H4 (cell line): ENCODE measurements at places on chromosomes 3 and 15. TPM values are rescaled to one million over a fixed set of nuclear protein-coding genes. Genes with fewer than 3 reads are reported as not detected.

Gene ADGRG7
- total RNA-seq: not detected in 2 replicates

Gene BSN
- 0.04 and 0.16 TPM in 2 replicates for total RNA-seq

Gene SPSB4
- 1.9 and 2.2 TPM in 2 replicates for total RNA-seq

Gene CSPG4
- total RNA-seq: 0.14 TPM in 2 replicates

Gene NEK11
- 1.2 and 3.0 TPM in 2 replicates for total RNA-seq

Gene MOBP
- 0.17 TPM in 1 of 2 replicates, not detected in the other for total RNA-seq

Gene IQCF5
- total RNA-seq: not detected in 2 replicates

Gene BBX
- 30.6 and 37.4 TPM in 2 replicates for total RNA-seq

Gene SLC7A14
- total RNA-seq: not detected in 2 replicates

Gene GPR149
- not detected in 2 replicates for total RNA-seq

Gene ACOX2
- 3.8 and 5.7 TPM in 2 replicates for total RNA-seq

Gene PEX11A
- total RNA-seq: 7.2 and 13.3 TPM in 2 replicates

Gene RTP4
- total RNA-seq: 16.6 and 18.7 TPM in 2 replicates

Gene POC1A
- total RNA-seq: 5.9 and 8.1 TPM in 2 replicates

Gene GP5
- not detected in 2 replicates for total RNA-seq

Gene EPHA6
- total RNA-seq: 7.3 and 7.7 TPM in 2 replicates

Gene SYNPR
- total RNA-seq: not detected in 2 replicates

Gene NGLY1
- 11.6 and 13.4 TPM in 2 replicates for total RNA-seq

Gene ESYT3
- 0.02 and 0.17 TPM in 2 replicates for total RNA-seq

Gene TM4SF4
- not detected in 2 replicates for total RNA-seq

Gene NEK4
- total RNA-seq: 9.0 and 10.9 TPM in 2 replicates

Gene GPX1
- 187 and 194 TPM in 2 replicates for total RNA-seq

Gene ST8SIA2
- total RNA-seq: 0.04 and 1.6 TPM in 2 replicates

Gene RBM15B
- 9.0 and 10.6 TPM in 2 replicates for total RNA-seq

Gene ISLR
- total RNA-seq: 0.06 TPM in 1 of 2 replicates, not detected in the other

Gene CKMT1A
- total RNA-seq: 0.10 and 1.1 TPM in 2 replicates

Gene RBM5
- total RNA-seq: 35.2 and 81.4 TPM in 2 replicates

Gene LOXL1
- 53.2 and 104 TPM in 2 replicates for total RNA-seq

Gene THRB
- 1.2 and 4.2 TPM in 2 replicates for total RNA-seq

Gene CHRNB4
- total RNA-seq: not detected in 2 replicates

Gene TRH
- total RNA-seq: not detected in 2 replicates

Gene IMP3
- 161 and 188 TPM in 2 replicates for total RNA-seq

Gene TMEM108
- total RNA-seq: 0.97 and 1.0 TPM in 2 replicates

Gene CHP1
- total RNA-seq: 71.6 and 134 TPM in 2 replicates

Gene GRK7
- total RNA-seq: not detected in 2 replicates

Gene IL16
- total RNA-seq: 0.06 and 0.17 TPM in 2 replicates

Gene CX3CR1
- total RNA-seq: not detected in 2 replicates

Gene STRIT1
- not detected in 2 replicates for total RNA-seq

Gene CDC25A
- 10.0 and 12.2 TPM in 2 replicates for total RNA-seq

Gene GASK1A
- total RNA-seq: 0.08 and 0.14 TPM in 2 replicates

Gene ACTC1
- total RNA-seq: not detected in 2 replicates

Gene TMEM207
- not detected in 2 replicates for total RNA-seq

Gene KCNMB3
- total RNA-seq: 0.02 and 0.62 TPM in 2 replicates

Gene TNNC1
- total RNA-seq: 1.3 TPM in 1 of 2 replicates, not detected in the other

Gene LMAN1L
- total RNA-seq: 0.10 TPM in 1 of 2 replicates, not detected in the other
